ENCODE measurements at places on chromosomes 1 and 21. TPM values are rescaled to one million over a fixed set of nuclear protein-coding genes. Genes with fewer than 3 reads are reported as not detected.

The DNAH14 gene
- 5.5 TPM for total RNA-seq

The AADACL3 gene
- not detected for total RNA-seq

The CFHR5 gene
- not detected for total RNA-seq

The OR2L2 gene
- 0.05 TPM for total RNA-seq

DNA sequence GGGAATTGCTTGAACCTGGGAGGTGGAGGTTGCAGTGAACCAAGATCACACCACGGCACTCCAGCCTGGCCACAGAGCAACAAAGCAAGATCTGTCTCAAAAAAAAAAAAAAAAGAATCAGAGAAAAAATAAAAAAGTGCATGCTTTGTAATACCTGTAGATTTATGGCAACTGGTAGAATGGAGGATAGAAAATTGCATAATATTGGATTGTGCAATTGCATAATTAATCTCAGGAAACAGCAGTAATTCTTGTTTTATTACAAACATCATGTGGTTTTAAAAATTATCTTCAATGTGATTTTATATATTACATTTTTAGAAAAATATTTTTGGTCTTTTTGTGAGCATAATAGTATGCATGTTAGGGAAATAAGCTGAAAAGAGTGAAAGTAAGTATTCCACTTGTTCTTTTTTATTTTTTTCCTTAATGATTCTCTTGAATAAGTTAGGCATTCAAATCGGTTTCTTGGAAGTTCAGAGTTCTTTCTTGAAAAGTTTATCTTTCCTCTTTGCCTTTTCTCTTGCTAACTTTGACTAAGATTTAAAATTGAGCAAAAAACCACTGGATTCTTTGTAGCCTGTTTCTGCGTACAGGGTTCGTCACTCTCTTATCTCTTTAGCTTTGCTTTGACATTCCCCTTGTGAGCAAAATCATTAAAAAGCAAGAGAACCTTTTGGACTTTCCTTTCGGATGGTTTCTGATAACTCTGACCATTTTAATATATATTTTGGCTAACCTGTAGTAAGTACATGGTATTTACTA is 127.5 kb upstream of the ADAMTS5 start:
- DNase-seq: no peak

The VWA5B1 gene
- total RNA-seq: not detected

The S100A2 gene
- total RNA-seq: 1.9 TPM

- DNase-seq: no peak
Measured at GRCh38 chr1:19547814-19548213, 62.5 kb upstream of the CAPZB start.

The FCRL2 gene
- total RNA-seq: not detected

- DNase-seq: no peak
Measured at GRCh38 chr21:26438976-26439375, 134.1 kb downstream of the CYYR1 start.

DNA sequence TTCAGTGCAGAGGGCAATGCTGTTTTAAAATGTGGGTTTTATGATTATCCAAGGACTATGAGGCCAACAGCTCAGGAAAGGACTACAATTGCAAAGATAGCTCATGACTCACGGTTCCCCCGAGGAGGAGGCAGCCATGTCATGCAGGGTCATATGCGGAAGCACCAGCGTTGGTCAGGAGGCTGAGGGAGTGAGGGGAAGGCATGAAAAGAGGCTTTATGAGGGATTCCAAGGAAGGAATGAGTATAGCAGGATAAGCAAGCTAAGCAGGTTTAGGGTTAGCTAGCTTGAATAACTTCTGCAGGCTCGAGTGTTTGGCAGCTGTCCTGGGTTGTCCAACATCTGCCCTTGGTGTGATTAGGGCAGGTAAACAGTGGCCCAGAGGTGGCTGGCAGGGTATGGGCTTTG is 495.1 kb downstream of the SETD4 start:
- peak; percentile 40 for DNase-seq

The ITPKB gene
- 19.5 TPM for total RNA-seq

The DIRAS3 gene
- total RNA-seq: 9.7 TPM

GRCh38 chr1:12094180-12094579 is 31.1 kb downstream of the TNFRSF8 start:
- no peak for DNase-seq

The DNASE2B gene
- total RNA-seq: not detected

- peak; percentile 79 for DNase-seq
Measured at GRCh38 chr1:119784191-119784781, 15.6 kb upstream of the HMGCS2 start.

Measured in left ventricle myocardium superior (tissue), 1 donor.